ENCODE measurements at places on chromosomes 5 and 9.

- DNase-seq, result no peak
Measured at GRCh38 chr5:69024241-69024651, 69.6 kb upstream of the SLC30A5 start.

- DNase-seq, result no peak
Measured at GRCh38 chr5:158410976-158411375, 552.0 kb upstream of the CLINT1 start.

DNA sequence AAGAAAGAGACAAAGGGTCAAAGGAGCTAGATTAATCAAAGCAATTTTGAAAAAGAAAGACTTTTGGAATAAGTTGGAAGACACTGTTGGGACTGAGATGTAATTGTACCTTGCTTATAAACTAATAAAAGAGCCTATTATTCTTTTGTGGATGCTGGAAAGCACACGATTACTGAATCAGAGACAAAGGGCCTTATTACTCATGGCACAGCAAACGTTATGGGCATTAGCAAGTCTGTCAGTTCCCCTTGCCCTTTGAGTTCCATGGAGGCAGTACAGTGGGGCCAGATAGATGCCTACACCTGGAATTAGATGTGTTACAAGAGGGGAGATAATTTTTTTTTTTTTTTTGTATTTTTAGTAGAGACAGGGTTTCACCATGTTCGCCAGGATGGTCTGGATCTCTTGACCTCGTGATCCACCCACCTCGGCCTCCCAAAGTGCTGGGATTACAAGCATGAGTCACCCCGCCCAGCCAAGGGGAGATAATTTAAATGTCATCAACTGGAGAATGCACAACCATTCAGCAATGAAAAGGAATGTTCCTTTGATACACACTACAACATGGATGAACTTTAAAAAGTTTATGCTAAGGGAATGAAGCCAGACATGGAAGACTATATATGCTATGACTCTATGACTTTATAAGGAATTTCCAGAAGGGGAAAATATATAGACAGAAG, 128.9 kb downstream of the STARD4 start:
- DNase-seq, result no peak

GRCh38 chr5:166595274-166595951, 1696.0 kb upstream of the WWC1 start:
- DNase-seq, result no peak

DNA sequence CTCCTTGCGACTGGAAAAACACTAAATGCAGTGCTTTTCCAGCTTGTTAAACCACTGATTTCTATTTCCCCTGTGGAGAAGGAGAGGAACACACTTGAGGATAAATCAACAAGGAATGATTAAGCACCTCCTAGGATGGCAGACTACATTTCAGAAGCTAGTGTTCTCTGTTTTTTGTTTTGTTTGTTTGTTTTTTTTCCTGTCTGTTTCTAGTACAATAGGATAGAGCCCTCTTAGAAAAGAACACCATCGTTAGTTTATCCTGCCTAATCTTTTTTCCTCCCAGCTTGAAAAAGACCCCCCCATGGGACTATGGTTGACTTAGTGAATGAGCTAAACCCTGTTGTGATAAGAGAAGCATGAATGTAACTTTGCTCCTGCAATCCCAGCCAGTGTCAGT, 3.9 kb upstream of the TAL2 start:
- no peak for DNase-seq

GRCh38 chr9:76624391-76625048, 139.7 kb upstream of the PCA3 start:
- DNase-seq, result no peak

DNA sequence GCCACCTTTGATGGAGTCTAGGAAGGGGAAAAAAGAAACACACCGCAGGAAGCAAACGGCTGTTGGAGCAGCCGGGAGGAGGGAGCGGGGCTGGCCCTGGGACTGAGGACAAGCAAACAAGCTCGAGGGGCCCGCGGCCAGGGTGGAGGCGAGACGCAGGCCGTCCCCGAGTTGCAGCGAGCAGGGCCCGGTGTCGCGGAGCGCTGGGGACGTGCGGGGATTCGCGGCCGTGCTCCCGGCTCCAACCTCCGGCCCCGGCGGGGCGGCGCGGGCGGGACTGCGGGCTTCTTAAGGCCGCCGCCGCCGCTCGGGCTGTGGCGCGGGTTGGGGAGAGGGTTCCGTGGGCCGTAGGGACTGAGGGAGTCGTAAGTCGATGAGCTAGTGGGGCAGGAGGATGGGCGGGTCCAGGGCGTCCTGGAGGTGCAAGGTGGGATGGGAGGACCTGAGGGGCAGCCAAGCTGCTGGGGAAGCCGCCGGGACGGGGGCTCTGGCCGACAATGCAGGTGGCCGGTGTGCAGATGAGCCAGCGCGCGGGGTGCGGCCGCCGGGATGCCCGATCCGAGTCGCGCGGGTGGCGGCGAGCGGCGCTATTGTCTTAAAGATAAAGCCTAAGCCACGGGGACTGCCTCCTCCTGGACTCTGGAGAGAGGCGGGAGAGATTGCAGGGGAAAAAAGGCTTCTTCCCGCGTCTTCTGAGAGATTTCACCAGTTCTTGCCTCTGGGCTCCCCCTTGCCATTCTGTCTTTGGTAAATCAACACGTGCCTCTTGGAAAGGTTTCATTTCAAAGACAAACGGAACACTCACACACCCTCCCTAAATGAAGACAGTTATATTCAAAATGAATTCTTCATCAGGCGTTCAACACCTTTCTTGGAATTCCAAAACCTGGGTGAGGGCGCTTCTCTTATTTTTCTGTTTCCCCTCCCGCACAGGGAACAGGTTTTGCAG, 1.6 kb upstream of the HAPLN1 start:
- no peak for DNase-seq

DNA sequence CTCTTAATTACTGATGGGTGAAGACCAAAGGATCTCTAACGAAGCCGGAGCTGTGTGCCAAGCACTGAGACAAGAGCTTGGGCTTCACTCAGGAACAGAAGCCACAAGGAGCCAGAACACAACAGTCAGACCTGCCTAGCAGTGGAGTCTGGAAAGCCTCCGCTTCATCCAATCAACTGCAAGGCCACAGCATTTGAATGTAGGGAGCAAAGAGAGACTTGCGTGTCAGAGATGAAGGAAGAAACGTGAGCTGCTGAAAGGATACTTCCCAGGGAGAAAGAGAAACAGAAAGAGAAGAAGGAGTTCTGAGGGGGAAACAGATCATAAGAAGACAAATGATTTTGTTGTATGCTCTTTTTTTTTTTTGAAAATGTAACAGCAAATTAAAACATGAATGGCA, 43.5 kb downstream of the DDX31 start:
- no peak for DNase-seq

DNA sequence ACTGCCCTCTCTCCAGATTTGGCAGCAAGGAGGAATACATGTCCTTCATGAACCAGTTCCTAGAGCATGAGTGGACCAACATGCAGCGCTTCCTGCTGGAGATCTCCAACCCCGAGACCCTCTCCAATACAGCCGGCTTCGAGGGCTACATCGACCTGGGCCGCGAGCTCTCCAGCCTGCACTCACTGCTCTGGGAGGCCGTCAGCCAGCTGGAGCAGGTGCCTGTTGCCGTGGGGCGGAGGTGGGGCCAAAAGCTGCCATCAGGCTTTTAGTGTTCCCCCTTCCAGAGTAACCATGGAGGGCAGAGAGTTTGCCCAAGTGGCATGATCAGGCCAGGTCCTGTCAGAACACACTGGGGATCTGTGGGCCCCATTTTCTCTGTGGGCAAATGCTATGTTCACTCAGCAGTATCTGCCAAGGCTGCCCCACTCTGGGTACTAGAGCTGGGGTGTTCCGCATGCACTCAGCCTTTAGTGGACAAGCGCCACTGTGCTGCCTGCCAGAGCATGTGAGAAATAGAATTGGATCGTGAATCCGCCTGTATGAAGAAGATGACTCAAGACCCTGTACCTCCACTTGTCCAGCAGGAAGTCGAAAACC, 117.1 kb downstream of the DAB2IP start:
- DNase-seq, result no peak

DNA sequence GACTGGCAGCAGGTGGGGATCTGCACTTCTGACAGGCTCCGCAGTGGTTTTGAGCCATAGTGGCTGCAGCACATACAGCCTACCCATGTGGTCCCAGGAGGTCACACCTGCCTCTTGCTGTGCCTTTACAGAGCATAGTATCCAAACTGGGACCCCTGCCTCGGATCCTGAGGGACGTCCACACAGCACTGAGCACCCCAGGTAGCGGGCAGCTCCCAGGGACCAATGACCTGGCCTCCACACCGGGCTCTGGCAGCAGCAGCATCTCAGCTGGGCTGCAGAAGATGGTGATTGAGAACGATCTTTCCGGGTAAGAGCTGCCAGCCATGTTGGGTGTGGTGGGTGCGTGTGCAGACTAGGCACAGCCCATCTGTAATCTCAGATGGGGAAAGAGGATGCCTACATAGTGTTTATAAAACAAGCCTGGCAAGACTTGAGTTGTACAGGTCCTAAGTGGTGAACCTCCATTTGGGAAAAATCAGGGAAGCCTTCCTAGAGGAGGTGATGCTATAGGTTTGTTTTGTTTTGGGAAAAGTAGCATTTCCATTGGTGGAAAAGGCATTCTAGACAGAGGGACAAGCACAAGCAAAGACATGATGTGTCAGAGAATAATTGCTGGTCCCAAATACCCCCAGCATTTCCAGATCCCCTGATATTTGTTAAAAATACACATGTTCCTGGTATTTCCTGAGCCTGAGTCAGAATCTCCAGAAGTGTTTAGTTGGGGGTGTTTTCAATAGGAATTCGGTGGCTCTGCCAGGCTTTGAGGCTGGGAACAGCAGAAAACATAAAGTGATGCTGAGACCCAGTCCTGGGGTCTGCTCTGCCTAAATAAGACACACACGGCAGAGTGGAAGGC, 119.2 kb downstream of the DAB2IP start:
- no peak for DNase-seq

- DNase-seq, result peak; percentile 71
Measured at GRCh38 chr5:152632360-152632759, 227.3 kb upstream of the NMUR2 start.

DNA sequence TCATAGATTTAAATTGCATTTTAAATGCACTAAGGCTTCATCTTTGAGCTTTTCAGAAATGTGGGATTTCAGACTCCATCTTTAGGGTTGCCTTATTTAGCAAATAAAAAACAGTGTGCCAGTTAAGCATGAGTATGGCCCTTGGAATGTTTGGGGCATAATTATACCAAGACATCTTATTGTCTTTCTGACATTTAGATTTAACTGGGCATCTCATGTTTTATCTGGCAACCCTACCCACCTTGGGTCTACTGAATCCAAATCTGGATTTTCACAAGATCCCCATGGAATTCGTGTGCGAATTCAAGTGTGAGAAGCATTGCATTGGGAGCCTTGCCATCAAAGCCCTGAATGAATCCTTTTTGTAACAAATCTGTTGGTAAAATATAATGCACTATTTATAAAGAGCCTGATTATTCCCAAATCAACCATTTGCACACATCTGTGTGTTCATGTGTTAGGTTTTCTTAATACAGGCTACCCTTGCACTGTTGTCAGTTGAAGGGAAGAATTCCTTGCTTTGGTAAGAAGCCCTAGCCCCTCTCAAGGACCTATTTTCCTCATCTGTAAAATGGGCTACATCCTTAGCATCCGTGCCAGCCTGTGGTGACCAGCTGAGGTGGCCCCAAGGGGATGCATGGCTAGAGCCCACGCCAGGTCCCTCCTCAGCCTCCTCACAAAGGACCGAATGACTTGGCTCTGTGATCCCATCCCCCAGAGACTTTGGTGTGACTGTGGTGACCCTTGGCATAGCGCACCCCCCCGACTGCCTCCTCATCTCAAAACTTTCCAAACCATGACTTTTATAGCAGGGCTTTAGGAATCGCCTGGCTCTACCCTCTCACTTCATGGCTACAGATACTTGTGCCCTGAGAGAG, 8.1 kb downstream of the GSN start:
- no peak for DNase-seq

- no peak for DNase-seq
Measured at GRCh38 chr9:127874301-127875221, 2.9 kb downstream of the AK1 start.
